ENCODE measurements at places on chromosomes 7 and 10. TPM values are rescaled to one million over a fixed set of nuclear protein-coding genes. Genes with fewer than 3 reads are reported as not detected.

- no peak for DNase-seq
Measured at GRCh38 chr10:71638822-71639719, 80.5 kb downstream of the C10orf105 start.

DNA sequence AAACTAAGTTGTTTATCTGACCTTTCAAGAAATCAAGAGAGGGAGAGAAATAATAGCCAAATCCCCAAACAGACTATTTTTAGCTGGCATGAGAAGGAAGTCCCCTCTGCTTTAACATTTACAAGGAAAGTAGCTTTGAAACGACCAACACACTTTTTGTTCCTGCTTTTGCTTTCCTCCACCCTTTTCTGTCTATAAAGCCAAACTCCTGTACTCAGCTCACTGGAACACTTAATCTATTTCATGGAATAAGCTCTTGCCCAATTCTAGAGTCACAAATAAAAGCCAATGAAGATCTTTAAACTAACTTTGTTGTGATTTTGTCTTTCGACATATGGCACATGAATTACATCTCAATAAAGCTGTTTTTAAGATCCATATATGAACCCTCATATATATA, 86.8 kb upstream of the CCDC71L start:
- DNase-seq: no peak

The DHX32 gene
- 33.2 TPM for total RNA-seq

- DNase-seq: no peak
Measured at GRCh38 chr7:36794689-36795088, 70.4 kb upstream of the AOAH start.

The RHOBTB1 gene
- total RNA-seq: 26.4 TPM
